Astrocyte of the cerebellum (primary cell): ENCODE measurements at places on chromosomes 12 and 14.

GRCh38 chr12:23433121-23433520 is 516.3 kb downstream of the SOX5 start:
- no peak for DNase-seq

GRCh38 chr14:51006781-51007211 is 62.5 kb upstream of the PYGL start:
- peak; percentile 35 for DNase-seq

- DNase-seq: no peak
Observed at GRCh38 chr12:90274407-90274806, 565.8 kb upstream of the ATP2B1 start.

DNA sequence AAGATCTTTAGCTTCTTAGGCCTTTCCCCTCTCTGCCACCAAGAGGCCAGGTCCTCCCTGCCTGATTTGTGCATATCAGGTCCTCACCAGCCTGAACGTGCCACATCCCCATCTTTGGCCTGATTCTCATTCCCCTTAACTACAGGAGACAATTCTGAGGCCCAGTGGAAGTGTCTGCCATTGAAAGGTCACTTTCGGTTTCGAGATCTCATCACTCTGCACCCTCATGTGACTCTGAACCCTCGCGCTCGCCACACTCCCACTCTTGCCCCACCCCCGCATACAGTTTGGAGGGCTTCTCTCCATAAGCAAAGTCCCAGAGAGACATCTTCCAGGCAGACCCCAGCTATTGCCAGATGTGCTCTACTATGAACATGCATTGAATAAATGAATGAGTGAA is 189.0 kb downstream of the NTF3 start:
- DNase-seq: no peak

DNA sequence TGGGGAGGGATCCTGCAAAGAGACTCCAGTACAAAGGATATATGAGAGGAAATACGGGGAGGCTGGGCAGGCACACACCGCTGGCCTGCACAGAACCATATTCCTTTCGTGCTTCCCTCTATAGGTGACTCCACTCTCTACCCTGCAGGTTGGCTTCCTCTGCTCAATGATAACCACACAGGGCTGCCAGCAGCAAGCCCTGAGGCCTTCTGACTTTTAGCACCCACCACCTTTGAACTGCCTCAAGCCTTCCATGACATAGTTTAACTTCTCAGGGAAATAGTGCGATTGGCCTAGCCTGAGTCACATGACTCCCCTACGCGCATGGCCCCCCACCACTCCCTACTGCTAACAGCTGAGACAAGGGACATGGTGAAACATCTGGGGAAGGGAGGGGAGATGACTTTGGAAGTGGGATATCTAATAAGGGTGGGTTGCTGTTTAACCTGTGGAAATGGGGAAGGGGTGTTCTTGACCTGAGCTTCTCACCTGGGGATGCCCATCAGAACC is 3.0 kb upstream of the FOXN3 start:
- no peak for DNase-seq

- no peak for DNase-seq
Observed at GRCh38 chr14:85088192-85088591, 441.8 kb upstream of the FLRT2 start.

DNA sequence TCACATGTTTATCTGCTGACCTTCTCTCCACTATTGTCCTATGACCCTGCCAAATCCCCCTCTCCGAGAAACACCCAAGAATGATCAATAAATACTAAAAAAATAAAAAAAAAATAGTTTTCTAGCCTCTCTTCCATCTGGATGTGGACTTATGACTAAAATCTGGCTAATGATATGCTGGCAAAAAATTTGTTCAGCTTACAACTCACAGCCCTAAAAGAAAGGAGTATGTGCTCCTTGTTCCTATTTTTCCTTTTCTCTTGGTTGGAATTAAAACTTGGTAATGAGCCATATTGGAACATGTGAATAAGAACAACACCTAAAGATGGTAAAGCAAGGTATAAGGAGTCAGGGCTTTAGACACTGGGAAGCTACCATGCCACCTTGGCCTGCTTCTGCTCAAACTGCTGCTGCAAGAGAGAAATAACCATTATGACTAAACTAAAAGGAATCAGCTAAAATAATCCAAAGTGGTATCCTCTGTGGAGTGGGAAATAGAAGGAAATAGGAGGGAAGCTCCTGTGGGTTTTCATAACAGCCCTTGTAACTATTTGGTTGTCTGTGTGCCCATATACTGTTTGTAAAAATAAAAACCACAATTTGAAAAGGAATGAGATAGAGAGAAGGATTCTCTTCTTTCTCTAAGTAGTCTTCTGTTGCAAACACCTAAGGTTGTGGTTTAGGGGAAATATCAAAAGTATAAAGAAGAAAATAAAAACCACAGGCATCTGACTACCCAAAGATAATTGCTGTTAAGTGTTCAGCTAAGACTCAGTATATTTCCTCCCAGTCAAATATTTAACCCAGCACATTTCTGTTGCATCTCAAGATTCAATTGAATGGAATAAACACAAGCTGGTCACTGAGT is 53.8 kb downstream of the SDR9C7 start:
- no peak for DNase-seq

DNA sequence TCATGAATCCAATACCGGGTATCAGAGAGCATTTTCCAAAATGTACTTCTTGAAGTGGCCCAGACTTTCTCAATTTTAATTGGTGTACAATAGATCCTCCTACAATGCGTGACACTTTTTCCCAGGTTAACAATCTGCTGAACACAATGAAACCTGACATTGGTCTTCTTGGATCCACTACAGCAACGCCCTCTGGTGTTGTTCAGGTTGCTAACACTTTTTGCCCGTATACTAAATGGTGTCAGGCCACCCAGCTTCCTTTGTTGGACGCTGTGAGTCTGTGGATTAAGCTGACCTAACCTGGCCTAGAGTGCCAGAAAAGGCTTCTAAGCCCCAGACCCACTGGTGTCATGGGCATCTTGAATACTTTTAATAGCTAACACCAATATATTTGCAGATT is 89.2 kb downstream of the KCNK10 start:
- DNase-seq: no peak

DNA sequence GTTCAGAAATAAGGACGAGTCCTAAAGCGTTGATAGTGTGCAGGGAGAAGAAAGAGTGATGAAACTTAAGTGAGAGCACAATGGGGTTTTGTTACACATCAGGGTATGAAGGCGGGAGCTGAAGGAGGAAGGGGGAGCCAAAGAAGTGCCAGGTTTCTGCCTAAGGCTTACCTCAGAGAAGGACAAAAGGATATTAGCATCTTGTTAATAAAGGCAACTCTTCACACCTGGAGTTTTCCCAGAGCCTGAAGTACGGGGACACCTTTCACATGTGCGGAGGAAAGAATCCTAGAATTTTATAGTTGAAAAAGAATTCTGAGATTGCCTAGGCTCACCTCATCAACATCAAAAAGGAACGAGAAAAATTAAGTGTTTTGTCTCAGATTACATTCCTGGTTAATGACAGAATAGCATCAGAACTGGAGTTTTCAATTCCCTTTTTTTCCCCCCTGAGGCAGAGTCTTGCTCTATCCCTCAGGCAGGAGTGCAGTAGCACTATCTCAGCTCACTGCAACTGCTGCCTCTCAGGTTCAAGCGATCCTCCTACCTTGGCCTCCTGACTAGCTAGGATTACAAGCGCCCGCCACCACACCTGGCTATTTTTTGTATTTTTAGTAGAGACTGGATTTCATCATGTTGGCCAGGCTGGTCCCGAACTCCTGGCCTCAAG is 2.2 kb upstream of the SAV1 start:
- no peak for DNase-seq

GRCh38 chr12:129373746-129374145 is 520.5 kb downstream of the GLT1D1 start:
- DNase-seq: no peak

GRCh38 chr14:35340616-35341453 is 48.7 kb downstream of the PSMA6 start:
- DNase-seq: no peak

- DNase-seq: no peak
Observed at GRCh38 chr14:76083796-76084765, 67.6 kb upstream of the GPATCH2L start.

- DNase-seq: no peak
Observed at GRCh38 chr12:93199831-93200236, 177.9 kb upstream of the NUDT4 start.

DNA sequence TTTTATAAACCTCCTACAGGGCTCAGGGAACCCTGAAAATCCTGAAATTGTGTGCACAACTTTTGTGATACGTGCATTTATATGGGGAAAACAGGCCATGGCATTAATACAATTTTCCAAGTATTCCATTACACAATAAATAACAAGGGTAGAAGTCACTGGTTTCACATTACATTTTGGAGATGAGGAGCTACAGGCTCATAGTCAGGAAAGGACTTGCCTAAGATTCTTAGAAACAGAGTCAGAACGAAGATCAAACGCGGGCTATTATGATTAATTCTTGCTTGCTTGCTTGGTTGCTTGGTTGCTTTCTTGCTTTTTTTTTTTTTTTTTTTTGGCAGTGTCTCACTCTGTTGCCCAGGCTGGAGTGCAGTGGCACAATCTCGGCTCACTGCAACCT is 16.7 kb downstream of the NOS1 start:
- DNase-seq: no peak

GRCh38 chr12:122870163-122870842 is 25.6 kb downstream of the VPS37B start:
- no peak for DNase-seq
